Stimulated activated CD4-positive, alpha-beta T cell treated with anti-CD3 and anti-CD28 coated beads, Interleukin-15, amount 100 ng/mL, for 1 hour (primary cell): ENCODE measurements at places on chromosomes 4 and X.

DNA sequence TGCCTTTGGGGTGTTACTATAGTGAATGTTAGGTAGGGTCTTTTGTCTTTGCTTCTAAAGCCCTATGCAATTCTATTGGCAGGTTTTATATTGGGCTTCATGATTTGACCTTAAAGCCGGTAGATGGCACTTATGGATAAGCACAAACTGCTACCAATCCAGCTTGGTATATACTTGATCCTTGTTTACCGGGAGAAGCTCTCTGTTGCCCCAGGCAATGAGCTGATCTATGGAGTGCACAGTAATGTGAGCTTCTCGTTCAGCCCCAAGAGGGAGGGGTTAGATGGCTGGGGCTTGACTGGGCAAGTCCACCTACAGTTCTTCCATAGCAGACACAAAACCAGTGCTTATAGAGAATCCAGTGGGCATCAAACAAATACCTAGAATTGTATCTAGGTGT, 287.2 kb upstream of the CT83 start:
- DNase-seq = no peak

DNA sequence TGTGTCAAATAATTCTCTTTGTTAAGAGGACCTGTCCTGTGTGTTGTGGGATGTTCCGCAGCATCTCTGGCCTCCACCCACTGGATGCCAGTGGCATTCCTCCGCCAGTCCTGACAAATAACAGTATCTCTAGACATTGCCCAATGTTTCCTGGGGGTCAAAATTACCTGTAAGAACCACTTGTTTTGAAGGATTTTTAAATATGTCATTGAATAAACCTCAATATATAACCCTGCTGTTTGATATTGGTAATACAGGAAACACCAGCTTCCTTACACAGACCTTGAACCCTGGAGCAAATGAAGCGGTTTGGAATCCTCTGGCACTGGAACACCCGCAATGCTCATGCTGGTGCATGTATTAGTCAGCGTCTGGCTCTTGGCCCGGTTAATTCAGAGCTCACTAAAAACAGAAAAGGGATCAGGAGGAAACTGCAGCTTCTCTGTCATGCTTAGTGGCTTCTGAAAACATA, 101.3 kb downstream of the TBL1X start:
- DNase-seq = no peak

DNA sequence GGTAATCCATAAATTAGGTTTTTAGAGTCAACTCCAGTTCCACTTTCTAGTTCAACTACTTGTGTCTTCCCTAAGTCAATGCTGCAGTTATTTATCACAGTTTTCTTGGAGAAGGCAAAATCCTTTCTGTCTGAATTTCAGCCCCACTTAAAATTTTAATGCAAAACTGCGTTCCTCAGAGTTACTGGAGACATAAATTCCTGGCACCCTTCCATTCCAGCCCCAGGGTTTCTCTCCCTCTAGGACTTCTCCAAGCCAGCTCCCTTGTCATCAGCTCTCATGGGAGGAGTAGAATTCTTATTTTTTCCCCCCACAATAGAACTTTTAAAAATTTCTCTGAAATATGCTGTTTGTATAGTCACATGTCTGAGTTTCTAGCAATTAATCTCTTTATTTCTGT, 50.6 kb upstream of the PHOX2B start:
- DNase-seq = no peak

GRCh38 chr4:34157547-34157946, 2086.8 kb downstream of the ARAP2 start:
- DNase-seq = no peak

DNA sequence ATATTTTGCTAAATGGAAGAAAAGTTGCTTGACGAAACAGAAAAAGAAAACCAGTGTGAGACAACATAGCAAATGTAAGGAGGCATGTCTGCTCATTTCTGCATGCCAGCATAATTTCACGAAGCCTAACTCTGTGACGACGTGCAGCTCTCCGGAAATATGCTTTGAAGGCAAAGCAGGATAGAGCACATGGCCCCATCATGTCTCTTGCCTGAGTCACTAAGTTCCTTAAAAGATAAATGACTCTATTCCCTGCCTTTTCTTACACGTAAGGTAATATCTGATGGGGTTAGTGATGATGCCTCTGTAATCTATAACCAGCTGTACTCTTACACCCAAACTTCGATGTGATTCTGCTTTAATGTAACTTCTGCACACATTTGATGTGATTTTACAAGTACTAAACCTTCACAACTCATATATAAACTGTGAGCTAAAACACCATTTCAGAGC, 64.5 kb downstream of the ANXA3 start:
- no peak for DNase-seq
